ENCODE measurements at places on chromosomes 2 and 18.

DNA sequence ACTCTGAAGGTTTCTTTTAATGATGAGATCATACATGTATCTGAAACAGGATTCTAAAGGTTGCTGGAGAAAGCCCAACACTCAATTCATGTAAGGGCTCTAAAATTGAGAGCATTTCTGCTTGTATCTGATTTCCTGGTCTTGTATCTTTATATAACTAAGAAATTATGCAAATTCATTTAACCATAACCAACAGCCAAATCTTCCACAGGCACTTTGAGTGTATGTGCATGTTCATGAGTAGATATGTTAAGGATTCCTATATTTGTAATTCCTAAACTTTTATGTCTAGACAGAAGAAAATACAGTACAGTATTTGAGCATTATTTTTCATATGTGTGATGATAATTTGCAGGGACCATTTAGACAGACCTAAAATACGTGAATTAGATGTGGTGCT is 20.4 kb upstream of the PELI1 start:
- DNase-seq, result no peak

DNA sequence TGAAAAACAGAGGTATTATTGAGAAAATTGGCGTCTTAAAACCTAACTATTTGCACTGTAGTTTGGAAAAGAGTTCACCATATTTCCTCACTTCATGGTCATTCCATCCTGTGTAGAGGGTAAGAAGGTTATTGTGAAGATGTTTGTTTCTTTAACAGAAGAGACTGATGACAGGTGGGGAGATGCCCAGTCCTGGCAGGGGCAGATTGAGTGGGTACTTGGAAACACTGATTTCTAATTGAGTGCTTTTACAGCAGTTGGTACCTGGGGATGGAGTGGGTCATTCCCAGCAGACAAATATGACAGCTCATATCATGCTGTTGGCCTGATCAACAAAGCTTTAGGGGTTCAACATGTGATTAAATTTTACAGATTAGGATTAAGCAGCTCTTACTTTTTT is 67.5 kb downstream of the MYOM1 start:
- DNase-seq, result no peak

GRCh38 chr2:18209934-18210639 is 331.6 kb downstream of the KCNS3 start:
- no peak for DNase-seq

DNA sequence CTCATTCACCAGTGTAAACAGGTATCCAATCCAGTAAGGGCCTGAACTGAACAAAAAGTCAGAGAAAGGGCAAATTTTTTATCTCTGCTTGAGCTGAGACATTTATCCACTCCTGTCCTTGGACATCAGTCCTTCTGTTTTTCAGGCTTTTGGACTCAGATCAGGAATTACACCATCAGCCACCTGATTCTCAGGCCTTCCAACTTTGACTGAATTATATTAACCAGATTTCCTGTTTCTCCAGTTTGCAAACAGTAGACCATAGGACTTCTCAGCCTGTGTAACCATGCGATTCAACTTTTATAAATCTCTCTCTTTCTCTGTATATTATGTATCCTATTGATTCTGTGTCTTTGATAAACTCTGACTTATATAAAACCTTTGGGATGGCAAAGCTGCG is 289.3 kb upstream of the CDH2 start:
- no peak for DNase-seq

GRCh38 chr18:23918395-23919032 is 96.0 kb upstream of the TTC39C start:
- DNase-seq, result peak; percentile 82

GRCh38 chr18:23266717-23267446 is 131.6 kb downstream of the CABLES1 start:
- DNase-seq, result no peak

DNA sequence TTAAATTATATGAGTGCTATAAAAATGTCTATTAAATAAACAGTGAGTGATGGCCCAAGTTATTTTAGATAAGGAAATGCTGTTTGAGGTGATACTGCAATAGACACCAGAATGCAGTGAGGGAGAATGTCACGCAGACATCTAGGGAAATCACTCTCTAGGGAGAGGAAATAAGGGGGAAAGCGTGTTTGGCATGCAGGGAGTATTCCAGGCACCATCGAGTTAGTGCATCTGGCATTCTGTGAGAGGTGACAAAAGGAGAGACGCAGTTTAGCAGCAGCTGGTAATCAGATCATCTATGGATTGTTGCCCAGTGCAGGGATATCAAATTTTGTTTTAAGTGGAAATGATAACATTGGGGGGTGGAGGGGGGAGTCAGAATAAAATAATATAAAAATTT is 175.4 kb upstream of the NETO1 start:
- peak; percentile 53 for DNase-seq

All from brain (organoid and tissue), 16 donors.